Activated naive CD4-positive, alpha-beta T cell treated with Interleukin-2 at 50 U/mL for 16 hours (primary cell): ENCODE measurements at places on chromosomes 7 and 10.

DNA sequence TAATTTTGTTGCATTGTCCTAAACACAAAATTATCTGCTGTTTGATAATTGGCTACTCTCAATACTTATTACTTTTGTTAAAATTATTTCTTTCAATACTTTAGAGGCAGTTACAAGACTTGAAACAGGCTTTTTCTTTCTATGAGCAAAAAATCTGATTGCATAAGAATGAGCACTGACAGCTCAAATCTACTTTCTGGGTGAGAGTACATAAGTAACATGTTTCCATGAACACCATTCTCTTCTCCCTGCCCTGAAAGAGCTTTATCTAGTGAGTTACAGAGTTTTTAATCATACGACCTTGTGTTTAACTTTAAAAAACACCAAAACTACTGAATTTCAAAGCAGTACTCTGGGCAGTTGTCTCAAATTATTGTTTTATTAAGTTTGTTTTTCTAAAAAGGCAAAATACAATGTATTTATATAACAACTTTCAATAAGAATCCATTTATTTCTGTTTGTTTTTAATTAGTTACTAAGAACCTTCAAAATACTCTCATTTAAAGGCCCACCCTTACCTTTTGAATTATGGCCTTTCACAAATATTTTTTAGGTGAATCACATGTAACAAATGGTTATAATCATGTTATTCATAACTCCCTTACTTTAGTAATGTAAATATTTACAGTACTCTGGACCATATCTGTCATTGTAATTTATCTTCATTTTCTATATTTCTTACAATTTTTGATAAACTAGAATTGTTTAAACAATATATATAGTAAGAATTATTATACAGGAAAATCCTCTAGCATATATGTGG lies 23.0 kb upstream of the TFAM start:
- DNase-seq, result no peak

GRCh38 chr10:126504063-126504760 lies 115.9 kb upstream of the ADAM12 start:
- DNase-seq, result no peak

DNA sequence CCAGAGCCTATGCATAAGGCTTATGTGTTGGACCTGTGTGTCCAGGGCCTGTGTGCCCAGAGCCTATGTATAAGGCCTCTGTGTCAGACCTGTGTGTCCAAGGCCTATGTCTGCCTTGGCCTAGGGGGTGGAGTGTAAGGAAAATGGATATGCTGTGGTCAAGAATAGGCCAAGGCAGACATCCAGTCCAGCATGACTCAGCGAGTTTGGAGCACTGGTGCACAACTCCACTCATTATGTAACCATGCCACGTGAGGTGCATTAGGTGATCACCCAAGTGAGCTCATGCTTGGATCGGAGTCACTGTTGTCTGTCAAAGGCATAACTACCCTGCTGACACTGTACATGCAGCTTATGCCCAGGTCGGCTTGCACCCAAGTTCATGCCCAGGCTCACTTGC lies 238.9 kb downstream of the CACNA2D1 start:
- DNase-seq, result no peak

GRCh38 chr10:7817984-7818294 lies 366 bp upstream of the TAF3 start:
- DNase-seq, result no peak

DNA sequence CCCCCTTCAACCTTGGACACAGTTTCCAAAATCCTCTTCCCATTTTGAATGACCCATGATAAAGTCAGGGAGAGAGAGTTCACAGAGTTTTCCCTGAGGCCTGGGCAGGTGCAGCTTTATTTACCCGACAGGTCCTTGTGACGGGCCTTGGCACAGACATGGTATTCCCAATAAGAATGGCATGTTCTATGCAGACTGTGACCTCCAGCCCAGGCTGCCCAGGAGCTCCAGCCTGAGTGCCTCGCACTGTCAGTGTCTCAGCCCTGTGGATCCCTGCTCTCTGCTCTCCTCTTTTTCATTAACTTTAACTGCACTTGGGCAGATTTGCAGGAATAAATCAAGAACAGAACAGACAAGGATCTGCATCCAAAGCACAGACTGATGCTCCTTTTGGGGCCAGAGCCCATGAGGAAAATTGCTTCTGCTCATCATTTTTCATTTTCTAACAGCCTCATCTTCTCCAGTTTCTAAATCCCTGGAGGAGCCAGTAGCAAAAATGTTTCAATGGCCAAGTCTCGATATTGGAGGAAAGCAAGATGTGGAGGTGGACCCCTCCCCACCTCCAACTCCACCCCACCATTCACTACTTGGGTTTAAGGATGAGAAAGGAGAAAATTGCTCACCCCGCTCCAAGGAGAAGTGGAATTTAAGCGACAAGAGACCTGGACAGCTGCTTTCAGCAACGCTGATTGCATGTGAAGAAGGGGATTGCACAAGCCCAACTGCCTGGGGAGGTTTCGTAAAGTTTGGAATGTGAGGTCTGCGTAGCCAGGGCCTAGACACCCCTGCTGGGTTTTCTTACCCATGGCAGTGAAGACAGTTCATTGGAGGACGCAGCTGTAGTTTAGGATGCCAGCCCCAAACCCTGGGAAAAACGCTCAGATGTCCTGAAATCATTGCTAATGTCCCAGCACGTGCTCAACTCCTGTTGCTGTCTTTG lies 225.9 kb downstream of the WDR11 start:
- no peak for DNase-seq

- DNase-seq, result no peak
These were observed 4.1 kb downstream of the LAMB1 start for GRCh38 chr7:107998660-107999480.

DNA sequence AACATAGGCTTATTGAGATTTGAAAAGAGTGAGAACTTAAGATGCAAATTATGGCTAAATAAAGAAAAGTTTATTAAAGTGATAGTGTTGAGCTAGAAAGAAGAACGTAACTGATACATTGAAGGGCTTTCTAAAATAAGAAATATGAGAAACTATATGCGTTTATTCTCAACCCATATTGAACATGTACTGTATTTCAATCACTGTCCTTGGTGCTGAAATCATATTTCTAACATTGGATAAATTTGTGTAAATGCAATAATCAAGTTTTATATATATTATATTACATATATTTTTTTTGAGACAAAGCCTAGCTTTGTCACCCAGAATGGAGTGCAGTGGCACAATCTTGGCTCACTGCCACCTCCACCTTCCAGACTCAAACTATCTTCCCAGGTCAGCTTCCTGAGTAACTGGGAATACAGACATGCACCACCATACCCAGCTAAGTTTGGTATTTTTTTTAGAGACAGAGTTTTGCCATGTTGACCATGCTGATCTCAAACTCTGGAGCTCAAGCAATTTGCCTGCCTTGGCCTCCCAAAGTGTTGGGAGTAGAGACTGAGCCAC lies 1065.8 kb downstream of the REEP3 start:
- DNase-seq, result no peak

DNA sequence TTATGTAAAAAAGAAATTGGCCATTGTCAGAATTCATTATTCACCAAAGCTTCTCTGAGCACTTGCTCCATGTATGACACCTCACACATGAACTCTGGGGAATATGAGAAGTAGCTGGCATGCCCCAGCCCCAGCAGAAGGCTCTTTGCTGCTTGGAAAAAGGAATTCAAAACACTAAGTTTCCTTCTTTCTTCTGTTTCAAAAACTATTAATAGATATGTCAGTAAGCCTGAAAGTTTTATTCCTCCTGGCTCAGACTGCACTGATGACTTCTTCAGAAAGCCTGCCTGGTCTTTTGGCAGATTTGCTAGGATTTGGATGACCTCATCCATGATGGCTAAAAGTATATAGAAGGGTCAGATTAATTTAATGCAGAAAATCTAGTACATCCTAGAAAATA lies 511.0 kb downstream of the GFRA1 start:
- DNase-seq, result no peak

DNA sequence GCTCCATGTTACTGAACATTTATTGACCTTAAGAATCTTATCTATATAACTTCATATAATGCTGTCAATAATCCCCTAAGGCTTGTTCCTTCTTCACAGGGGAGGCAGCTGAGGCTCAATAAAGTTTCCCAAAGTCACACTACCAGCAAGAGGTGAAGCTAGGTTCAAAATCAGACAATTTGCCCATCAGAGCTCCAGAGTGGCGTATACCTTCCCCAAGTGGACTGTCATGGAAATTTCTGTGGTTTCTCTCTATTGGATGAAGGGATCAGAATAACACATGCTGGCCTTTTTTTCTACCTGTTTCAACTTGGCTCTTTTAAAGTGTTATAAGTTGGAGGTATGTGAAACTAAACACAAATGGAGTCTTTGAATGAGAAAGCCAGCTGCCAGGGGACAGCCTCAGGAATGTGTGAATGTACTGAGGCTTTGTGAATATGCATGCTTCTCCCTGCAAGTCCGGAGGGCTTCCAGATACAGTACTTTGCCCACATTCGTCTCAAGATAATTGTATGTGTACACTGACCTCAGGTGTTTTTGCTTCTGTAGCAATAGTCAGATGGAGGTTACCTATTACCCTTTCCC lies 656.3 kb upstream of the CELF2 start:
- DNase-seq, result no peak

DNA sequence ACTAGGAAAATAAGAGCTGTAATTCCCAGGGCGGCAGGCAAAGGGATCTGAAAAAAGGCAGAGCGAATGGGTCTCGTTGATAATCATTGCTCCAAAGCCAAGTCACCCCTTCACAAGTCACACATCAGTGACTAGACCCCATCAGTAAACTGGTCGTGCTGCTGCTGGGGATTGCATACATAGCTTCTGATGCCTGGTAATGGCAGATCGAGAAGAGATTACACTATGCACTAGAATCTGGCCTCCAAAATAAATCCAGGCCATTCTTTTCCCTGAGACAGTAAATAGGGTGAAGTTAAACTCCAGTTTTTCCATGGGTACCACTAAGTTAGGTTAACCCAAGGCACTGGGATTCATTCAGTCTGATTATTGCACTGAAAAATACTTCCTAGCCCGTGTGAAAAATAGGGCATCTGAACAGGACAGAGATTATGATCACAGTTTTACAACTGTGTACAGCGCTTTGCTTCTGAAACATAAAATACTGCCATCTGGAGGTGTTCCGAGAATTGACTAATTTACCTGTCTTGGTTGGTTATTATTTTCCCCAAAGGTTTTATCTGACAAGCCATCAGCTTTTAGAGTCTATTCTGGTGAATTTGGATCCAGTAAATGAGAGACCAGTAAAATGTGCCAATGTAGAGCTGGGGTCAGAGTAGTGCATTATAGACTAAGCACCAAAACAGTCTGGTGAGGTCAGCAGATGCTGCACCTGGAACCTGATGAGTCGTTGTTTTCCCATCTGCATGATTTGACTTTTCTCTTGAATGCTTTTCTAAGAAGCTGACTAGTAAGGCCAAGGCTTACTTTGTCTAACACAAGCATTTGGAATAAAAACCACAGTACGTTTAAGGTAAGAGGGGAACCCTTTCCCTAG lies 82.9 kb upstream of the AFAP1L2 start:
- no peak for DNase-seq

DNA sequence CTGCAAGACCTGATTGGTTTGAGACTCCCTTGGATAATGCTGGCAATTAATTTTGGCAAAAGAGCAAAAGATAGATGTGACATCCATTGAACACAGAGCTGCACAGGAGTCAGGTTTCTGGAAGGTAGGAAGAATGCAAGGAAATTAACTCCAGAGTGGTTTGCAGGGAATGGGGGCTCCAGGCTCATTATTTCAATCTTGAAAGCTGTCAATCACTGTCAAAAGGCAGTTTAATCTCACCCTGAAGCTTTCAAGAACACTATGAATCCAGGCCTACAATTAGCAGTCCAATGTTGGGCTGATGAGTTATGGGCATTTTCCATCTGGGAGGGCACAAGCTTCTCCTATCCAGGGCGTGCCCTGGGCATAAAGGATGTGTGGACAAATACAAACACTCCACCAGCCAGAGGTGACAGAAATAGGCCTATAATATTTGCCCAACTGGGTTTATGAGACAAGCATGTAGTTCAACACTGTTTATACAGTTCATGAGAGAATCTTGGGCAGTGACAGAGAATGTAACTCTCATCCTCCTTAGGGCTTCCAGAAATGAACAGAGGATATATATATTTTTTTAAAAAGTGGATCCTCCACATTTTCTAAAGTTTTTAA lies 80.5 kb downstream of the KCNMA1 start:
- no peak for DNase-seq

GRCh38 chr10:58400609-58401008 lies 15.4 kb downstream of the TFAM start:
- no peak for DNase-seq

- no peak for DNase-seq
These were observed 20.8 kb upstream of the UNC5B start for GRCh38 chr10:71191551-71192076.

GRCh38 chr10:48490946-48491345 lies 113.9 kb downstream of the ARHGAP22 start:
- no peak for DNase-seq

DNA sequence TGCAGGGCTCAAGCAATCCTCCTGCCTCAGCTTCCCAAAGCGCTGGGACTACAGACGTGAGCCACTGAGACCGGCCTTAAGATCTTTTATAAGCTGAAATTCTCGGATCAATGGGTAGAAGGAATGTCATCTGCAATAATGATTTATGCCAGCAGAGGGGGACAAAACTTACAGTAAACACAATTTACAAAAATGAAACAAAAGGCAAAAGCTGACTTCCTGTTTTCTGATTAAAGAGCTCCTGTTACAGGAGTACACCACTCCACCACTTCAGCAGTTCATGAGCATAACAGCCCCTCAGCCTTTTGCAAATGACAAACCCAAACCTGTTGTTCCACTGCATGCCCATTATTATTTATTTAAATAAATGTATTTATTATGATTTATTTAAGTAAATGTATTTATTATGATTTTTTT lies 88.5 kb upstream of the ATP6V0A4 start:
- DNase-seq, result no peak

- no peak for DNase-seq
These were observed 66.4 kb upstream of the JAZF1 start for GRCh38 chr7:28246921-28247461.

- no peak for DNase-seq
These were observed 52.5 kb upstream of the MPP7 start for GRCh38 chr10:28355376-28355775.

DNA sequence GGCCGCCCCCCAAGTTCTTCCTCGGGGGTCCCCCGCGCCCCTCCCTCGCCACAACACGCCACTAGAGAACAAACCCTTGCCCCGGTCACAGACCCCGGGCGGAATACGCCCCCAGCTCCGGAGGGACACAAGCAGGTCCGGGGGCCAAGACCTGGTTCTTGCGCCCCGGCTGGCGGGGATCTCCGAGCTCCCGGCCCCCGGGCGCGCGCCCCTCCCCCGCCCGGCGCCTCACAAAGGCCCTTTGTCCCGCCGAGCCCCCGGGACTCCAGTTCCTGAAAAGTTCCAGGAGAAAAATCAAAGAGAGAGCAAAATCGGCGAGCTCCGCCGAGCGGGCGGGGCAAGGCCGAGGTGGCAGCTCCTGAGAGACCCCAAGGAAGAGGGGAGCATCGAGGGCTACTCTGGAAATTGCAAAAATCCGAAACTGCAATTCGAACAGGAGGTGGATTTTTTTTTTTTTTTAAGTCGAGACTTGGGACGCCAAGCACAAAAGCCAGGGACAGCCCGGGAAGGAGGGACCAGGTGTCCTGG lies 4.0 kb downstream of the TNRC18 start:
- no peak for DNase-seq
